Activated CD8-positive, alpha-beta T cell treated with anti-CD3 and anti-CD28 coated beads for 36 hours (primary cell): ENCODE measurements at places on chromosomes 1 and 21. TPM values are rescaled to one million over a fixed set of nuclear protein-coding genes. Genes with fewer than 3 reads are reported as not detected.

Gene FOXO6
- total RNA-seq = 0.68 TPM

Gene KIAA0319L
- 22.8 TPM for total RNA-seq

GRCh38 chr1:58515794-58516401 is 30.6 kb downstream of the OMA1 start:
- peak; percentile 38 for DNase-seq

DNA sequence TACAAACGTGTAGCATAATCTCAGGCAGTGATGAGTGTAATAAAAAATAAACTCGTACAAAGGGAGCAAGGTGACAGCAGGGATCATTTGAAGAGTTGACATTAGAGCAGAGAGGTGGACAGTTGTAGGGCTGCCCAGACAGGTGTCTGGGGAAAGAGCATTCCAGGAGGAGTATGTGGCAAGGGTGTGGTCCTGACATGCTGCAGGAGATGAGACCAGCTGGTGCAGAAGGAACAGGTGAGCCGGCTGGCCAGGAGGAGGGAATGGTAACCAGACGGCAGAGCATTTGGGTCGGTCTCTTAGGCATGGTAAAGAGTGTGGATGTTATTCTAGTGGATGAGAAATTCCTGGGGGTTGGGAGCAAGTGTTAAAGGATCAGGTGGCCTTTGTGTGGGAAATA is 306.3 kb downstream of the LMX1A start:
- DNase-seq = no peak

Gene DENND4B
- total RNA-seq = 107 TPM

GRCh38 chr1:184634296-184634695 is 120.4 kb downstream of the EDEM3 start:
- DNase-seq = no peak

- DNase-seq = no peak
Measured at GRCh38 chr1:186813420-186813819, 15.3 kb upstream of the PLA2G4A start.

Gene PRAMEF25
- not detected for total RNA-seq

DNA sequence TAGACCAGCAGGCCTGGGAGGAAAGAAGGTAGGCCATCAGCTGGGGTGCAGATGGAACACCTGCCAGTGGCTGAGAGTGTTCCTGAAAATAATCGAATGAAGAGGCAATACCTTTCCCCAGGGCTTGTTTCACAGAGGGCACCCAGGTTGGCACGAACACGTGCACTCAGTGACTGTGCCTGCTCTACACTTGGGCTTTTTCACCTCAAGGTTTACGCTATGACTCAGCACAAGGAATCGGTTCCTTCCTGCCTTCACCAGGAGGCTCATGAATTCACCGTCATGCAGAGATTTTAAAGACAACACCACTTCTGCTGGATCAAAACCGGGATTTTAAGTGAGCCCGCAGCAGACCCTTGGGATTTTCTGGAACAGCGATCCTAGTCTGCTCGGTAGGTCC is 118.5 kb upstream of the ADAR start:
- DNase-seq = peak; percentile 35

DNA sequence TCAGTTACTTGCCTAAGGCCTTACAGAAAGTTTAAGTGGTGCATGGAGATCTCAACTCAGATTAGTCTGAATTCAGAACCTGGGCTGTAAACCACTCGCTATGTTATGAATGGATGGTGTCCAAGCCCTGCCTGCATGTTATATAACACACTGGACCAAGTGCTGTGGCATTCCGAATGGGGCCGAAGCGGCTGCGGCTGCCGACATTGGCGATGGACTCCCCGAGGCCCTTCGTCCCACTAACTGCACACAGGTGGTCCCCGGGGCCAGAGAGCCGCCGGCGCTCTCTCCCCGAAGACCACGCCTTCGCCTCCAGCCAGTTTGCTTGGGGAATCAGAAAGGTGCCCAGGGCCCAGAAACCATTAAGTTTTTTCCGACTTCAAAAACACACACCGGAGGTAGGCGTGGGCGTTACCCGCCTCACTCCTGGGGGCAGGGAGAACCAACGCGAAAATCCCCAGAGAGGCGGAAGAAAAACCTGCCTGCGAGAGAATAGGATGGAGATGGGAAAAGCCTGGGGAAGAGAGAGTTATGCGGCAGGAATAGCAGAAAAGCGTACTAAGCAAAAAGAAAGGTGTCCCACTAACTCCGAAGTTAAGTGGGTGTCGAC is 579 bp upstream of the TENT5C start:
- no peak for DNase-seq
